ENCODE measurements at places on chromosomes 4 and X.

DNA sequence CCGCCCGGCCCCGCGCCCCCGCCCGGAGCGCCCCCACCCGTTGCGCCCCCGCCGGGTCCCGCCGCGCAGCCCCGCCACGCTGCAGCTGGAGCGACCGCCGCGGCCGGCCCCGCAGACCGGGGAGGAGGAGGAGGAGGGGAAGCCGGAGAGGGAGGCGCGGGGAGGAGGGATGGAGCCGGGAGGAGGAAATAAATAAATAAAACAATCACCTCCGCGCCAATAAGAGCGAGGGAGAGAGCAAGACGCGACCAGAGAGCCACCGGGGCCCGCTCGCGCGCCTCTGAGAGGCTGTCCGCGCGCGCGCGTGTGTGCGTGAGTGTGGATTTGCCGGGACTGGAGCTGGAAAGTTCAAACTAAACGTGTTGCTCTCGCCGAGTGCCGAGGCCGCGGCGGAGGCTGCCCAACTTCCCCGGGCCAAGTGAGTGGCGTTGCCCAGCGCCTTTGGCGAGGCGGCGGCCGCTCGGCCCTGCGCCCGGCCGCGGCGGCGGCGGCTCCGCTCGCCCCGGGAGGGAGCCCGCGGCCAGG is 2184.4 kb upstream of the TENM3 start:
- DNase-seq: peak; percentile 66

DNA sequence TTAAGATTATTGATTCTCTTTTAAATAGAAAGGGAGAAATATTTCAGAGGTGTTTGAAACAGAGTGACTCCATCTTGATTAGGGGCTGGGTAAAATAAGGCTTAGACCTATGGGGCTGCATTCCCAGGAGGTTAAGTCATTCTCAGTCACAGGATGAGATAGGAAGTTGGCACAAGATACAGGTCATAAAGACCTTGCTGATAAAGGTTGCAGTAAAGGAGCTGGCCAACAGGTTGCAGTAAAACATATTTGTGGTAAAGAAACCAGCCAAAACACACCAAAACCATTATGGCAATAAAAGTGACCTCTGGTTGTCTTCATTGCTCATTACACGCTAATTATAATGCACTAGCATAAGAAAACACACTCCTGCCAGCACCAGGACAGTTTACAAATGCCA is 165.0 kb downstream of the SPIN4 start:
- DNase-seq: no peak

DNA sequence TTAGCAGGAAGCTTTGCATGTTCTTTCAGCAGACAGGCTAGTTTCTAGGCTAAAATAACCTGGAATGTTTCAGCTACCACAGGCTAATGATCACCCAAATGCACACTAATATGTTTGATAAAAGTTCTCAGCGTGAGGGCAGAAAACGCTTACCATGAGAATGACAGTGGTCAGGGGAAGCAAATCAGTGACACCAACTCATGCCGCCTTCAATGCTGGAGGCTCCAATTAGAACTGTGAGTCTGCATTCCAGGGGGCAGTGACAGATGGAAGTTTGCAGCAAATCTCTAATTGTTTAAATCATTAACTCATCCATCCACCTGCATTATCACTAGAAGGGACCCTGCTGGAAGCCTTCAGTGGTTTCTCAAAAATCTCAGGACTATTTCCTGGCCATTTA is 43.2 kb downstream of the ANOS1 start:
- DNase-seq: no peak

DNA sequence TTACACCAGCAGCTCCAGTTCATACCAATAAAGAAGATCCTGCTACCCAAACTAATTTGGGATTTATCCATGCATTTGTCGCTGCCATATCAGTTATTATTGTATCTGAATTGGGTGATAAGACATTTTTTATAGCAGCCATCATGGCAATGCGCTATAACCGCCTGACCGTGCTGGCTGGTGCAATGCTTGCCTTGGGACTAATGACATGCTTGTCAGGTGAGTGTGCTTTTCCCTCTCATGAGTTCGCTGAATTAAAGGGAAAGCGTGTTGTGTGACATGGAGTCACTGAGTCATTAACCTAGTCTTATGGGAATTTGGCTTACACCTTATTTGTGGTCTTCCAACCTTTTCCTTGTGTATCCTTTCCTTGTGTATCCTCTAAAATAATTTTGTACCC is 15.9 kb downstream of the TMEM165 start:
- no peak for DNase-seq

DNA sequence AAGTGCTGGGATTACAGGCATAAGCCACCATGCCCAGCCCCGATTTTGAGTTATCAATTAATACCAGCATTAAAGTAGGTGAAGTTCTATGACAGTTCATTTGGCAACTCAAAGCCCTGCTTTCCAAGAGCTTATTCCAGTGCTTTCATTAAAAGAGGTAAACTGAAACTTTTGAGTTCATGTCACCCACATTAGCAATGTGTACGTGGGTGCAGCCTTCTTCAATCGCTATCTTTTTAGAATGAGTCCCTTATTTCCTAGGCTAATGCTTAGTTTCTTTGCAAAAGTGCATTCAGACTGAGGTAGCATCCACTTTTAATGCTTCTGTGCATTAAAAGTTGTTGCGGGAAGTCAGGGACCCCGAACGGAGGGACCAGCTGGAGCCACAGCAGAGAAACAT is 26.1 kb upstream of the MTNR1A start:
- DNase-seq: no peak

GRCh38 chr4:142383354-142383753 is 462.7 kb downstream of the INPP4B start:
- no peak for DNase-seq

- no peak for DNase-seq
Observed at GRCh38 chrX:138885886-138886285, 174.4 kb upstream of the FGF13 start.

- peak; percentile 45 for DNase-seq
Observed at GRCh38 chrX:23742174-23742696, 841 bp downstream of the ACOT9 start.

GRCh38 chrX:91434351-91435168 is at the start of gene PABPC5:
PABPC5 (plus strand) TSS chrX:91434839; CDS start chrX:91435578, 739 bp downstream.
- no peak for DNase-seq

- DNase-seq: no peak
Observed at GRCh38 chr4:152050106-152050505, 289.3 kb upstream of the GATB start.

DNA sequence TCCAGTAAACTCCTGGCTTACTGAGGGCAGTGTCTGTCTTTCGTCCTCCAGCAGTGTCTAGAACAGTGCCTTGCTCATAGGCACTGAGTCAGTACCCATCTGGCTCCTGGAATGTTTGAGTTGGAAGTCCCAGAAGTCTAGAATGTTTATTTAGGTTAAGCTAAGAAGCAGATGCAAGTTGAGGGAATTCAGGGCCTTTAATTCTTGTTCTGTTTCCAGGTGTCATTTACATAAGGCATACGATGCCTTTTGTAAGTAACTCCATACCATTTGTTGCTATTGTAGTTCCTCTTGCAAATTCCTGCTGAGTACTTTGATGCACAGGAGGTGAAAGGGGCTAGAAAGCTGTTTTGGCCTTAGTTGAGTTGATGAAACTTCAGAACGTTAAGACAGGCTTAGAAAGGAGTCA is 22.2 kb downstream of the ARHGAP10 start:
- no peak for DNase-seq

- no peak for DNase-seq
Observed at GRCh38 chrX:38206036-38206435, 14.6 kb downstream of the SRPX start.

- no peak for DNase-seq
Observed at GRCh38 chrX:18543738-18544137, 118.3 kb downstream of the CDKL5 start.

DNA sequence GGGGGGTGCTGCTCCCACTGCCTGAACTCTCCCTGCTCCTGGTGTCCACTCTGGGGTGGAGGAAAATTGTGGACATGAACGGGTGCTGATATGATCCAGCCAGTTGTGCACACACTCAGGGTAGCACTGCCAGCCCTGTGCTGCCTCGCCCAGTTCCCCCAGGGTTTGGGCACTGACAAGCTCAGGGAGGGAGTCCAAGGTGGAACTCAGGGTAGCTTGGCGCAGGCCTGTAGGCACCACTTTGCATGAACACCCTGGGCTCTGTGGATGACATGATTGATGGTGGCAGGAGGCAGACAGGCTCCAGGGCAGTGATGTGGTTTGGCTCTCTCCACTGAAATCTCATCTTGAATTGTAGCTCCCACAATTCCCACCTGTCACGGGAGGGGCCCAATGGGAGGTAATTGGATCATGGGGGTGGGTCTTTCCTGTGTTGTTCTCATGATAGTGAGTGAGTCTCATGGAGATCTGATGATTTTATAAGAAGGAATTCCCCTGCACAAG is 572.0 kb upstream of the PABPC4L start:
- no peak for DNase-seq

DNA sequence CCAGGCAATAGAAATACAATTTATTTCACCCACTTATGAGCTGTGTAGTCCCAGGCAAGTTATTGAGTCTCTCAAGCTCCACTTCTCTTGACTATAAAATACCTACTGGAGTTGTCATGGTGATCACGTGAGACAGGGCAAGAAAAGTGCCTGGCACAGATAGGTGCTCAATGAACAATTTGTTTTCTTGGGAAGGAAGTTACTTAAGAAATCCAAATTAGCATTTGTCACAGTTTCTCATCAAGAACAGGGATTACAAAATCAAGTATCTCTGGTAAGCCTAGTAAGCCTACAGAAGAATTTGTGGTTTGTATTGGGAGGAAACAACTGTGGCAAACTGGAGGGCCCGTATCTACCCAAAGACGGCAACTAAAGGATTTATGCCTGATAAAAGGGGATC is 37.5 kb upstream of the RASGEF1B start:
- DNase-seq: no peak

- DNase-seq: no peak
Observed at GRCh38 chrX:17703201-17703600, 34.1 kb upstream of the SCML1 start.

GRCh38 chr4:71453531-71453930 is 114.7 kb downstream of the SLC4A4 start:
- DNase-seq: no peak

DNA sequence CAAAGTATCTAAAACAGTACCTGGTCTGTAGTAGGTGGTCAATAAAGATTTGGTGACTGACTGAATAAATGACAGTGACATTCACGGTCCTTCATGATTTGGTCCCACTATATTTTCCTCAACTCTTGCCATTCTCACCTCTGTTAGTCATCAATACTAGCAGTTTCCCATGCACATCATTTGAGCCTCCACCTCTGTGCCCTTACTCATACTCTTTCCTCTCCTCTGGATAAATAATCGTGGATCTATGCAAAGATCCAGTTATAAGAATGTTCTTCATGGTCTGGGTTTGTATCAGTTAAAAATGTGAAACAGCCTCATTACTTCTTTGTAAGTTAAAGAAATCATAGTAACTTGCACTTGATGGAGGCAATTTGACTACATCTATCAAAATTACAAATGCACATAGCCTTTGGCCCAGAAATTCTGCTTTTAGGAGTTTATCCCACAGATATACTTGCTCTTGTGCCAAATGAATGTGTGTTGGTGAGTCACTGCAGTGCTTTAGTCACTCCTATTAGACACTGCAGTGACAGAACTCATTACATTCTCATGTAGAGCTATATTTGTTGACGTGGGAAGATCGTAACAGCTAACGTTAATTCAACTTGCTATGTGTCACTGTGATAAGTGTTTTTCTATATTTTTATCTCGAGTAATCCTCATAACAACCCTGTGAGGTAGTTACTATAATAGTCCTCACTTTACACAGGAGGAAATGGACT is 121.9 kb upstream of the SMIM10 start:
- DNase-seq: no peak

DNA sequence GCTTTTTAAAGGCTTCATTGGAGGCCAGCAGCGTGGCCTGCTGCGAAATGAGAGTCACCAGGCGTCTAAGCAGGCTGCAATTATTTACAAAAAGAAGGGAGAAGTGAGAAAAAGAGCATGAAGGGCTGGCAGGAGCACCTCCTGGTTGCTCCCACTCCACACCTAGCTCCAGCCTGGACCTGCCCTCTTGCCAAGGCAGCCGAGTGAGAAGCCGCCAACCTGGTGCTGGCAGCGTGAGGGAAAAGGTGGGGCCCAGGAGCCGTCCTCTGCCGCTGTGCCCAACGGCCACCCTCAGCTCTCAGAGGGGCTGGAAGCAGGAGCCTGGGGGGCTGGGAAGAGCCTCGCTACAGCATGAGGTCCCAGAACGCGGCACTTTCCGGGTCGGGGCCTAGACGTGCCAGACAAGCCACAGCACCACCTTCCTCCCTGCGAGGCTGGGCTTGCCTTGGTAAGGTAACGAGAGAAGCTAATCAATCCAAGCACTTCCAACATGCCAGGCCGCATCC is 16.3 kb downstream of the SLC6A8 start:
- DNase-seq: no peak

GRCh38 chr4:189060104-189060503 is 880.6 kb upstream of the FRG1 start:
- no peak for DNase-seq

GRCh38 chr4:71262161-71262560 is 76.7 kb upstream of the SLC4A4 start:
- no peak for DNase-seq

DNA sequence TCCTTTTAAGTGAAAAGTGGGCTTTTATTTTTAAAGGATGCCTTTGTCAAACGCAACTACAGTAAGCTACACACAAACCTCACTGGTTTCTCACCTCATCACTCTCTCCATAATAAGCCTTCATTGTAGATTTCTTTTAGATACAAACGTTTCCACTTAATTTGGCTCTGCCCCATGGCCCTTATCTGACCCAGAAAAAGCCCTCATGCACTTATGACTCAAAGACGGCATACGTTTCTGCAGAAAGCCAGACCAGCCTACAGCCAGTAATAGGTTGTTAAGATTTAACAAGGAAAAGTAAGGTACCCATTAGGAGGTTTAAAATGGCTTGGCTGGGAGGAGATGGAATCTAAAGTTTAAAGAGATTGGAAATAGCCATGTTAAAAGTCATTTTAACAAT is 914.6 kb upstream of the INTU start:
- DNase-seq: no peak

DNA sequence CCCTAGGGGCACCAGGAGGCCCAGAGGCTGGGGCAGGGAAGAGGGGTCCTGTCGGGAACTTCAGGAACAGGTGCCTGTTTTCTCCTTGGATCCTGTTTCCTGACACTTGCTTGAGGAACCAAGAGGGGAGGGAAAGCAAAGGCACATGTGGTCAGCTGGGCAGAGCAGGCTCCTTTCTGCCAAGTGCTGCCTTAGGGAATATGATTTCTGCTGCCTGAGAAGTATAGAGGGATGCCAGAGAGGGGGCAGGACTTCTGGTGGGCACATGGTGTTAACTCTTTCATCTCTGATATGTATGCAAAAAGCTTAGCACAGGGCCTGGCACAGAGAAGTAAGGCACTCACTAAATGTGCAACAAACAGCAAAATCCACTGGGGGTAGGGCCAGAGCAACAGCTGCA is 51.2 kb upstream of the PJA1 start:
- DNase-seq: no peak
